ENCODE measurements at places on chromosomes 11 and 22.
A peak's percentile ranks its signal among the peaks of the same experiment; 100 is the strongest.

- no peak for DNase-seq
Measured at GRCh38 chr11:68973219-68973618, 7.6 kb downstream of the MRGPRD start.

DNA sequence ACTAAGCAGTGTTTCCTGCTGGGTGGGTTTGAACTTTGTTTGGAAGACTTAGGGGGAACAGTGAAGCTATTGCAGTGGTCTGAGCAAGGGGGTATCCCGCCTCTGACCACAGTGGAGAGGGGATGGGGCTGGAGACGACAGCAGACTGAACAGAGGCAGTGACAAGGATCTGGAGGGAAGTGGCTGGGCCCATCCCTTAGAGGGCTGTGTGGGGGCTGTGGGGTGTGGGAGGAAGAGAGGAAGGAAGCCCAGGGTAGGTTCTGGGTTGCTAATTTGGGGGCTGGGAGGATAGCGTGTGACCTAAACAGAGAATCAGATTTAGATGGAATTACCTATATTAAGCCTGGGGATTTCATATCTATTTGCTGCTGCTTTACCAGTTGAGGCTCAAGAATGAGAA lies 70.7 kb downstream of the BMAL1 start:
- DNase-seq = no peak

DNA sequence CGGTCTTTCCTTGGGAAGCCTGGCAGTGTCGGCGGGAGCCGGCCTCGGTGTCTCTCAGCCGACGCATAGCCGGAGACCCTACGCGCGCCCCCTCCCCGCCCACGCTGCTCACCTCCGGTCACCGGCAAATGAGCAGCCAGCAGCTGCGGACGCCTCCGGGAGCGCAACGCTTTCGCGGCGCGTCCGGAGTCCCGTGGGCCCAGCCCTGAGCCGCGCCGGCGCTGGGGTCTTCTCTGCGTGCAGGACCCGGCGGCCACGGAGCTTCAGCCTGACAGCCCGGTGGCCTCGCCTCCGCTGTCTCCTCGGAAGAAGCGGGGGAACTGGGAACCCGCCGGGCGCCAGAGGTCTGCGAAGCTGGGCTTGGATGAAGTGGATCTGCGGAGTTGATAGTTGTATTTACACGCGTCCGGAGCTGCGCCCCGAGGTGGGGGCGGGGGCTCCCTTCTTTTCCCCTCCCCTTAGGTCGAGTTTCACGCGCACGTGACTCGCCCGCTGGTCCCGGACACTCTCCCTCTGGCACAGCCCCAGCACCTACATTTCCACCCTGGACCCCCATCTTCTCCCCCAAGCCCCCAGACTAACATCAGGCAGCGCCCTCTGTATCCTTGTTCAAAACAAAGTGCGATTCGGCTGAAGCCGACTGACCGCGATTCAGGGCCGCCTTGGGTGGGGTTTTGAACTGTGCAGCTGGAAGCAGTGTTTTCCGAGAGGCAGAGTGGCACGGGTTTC lies at the start of gene SLC43A1:
SLC43A1 (minus strand) TSS at position 371 of the 729 bp plus-strand sequence. CDS start 1,591 bp downstream, outside the sequence.
- DNase-seq = no peak

- no peak for DNase-seq
Measured at GRCh38 chr11:71996946-71997345, 1.8 kb upstream of the IL18BP start.

DNA sequence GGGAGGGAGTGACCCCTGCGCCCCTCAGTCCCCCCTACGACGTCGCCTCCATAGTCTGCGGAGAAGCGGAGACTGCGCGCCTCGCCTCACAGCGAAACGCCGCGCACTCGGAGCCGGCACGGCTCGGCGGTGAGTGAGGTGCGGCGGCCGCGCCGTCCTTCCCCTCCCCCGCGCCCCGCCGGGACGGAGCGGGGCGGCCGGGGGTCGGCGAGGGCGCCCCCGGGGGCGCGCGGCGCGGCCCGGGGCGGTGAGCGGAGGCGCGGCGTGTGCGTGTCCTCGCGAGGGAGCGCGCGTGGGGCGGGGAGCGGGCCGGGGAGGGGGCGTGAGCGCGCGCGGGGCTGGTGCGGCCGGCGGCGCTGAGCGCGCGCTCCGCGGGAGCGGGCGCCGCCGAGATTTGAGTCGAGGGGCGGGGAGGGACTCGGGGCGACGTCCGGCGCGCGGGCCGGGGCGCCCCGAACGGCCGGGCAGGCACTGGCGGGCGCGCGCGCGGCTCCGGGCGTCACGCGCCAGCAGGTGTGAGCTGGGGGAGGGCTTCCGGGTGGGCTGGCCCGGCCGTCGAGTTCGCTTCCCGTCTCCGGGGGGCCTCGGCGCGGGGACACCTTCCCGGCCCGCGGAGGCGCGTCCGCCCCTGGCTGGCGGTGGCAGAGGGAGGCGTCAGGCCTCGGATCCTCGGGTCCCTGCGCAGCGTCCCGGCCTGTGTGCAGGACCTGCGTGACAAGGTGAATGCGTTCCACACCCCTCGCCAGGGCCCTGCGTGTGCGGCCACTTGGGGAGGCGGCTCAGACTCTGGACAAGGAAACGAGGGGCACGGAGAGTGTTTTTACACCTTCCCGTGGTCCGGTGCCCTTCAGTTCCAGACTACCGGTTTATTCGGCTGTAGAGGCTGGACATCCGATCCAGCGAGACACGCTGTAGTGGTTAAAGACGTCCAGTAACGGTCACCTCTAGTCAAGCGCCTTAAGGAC lies 50.4 kb downstream of the FAM83F start:
- no peak for DNase-seq

DNA sequence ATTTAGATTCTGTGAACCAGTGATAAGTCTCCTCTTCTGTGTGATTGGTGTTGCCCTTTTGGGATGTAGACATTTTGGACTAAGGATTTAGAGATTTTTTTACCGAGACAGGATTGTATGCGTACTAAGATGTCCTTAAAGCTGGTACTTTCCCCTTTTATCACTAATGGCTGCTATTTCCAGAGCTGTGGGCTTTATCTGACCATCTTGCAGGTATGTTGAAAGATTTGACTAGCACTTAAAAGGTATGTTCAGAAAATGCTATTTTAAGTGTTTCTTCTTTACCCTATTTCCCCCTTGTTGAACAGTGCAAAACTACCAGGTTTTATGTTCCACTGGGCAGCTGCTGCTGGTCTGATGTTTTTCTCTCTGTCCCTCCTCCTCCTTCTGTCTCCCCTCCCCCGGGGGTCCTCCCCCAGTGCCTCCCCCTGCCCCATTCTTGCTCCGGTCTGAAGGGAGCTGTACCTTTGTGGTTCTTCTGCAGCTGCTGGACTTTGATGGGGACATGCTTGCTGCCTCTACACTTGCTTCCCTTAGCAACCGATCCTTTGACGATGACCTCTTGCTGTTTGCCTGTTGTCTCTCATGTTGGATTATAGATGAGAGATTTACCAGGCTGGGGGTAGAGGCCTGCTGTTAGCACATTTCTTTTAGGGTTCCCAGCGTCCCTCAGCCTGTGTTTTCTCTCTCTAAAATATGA lies 59.6 kb downstream of the ZNRF3 start:
- no peak for DNase-seq

GRCh38 chr22:35399114-35399677 lies 744 bp upstream of the MCM5 start:
- no peak for DNase-seq

DNA sequence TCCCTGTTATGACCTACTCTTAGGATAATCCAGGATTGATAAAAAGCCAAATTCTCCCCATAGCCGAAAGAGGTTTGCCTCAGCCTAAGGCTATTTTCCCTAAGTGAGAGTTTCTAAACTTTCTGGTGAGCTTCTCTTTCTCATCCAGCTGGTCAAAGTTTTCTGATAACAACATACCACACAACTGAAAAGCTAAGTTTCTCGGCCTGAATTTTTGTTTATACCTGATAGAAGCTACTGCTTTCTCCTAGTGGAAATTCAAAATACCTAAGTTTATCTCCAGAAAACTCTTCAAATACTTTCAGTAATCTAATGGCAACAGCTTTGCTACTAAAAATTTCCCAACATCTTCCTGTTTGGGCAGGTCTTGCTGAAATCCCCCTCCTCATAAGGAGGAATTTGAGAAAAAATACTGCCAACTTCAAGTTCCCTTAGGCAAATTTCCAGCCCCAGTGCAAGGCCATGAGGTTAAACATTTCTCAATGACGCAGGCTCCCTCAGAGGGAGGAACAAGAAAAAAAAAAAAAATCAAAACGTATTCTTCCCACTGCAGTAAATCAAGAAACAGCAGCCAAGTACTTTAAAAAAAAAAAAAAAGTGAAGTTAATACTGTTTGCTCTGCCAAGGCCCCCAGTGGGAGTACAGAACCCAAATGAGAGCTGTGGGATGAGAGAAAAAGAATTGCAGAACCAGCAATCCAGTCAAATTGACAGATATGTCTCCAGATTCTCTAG lies 127.0 kb downstream of the MRTFA start:
- peak; percentile 88 for DNase-seq

DNA sequence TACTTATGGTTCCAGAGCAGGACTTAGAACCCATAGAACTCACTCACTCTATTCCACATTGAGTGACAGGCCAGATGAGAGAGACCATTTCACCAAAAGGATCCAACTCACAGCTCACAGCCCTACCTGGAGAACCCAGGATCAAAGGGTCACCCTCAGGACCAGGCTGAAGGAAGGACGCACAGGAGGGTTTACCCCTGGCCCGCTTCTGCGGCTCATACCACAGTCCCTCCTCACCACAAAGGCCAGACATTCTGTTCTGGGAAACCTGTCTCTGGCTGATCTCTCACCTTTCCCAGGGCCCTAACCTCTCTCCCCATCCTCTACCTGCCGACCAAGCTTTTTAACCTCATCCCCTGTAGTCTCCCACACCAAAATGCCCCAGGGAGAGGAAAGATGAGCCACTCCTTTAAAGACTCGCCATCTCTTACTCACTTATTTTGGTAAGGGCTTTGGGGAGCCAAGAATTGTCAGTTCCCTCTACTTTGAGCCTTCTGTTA lies 4.7 kb downstream of the FOSL1 start:
- DNase-seq = no peak

- no peak for DNase-seq
Measured at GRCh38 chr11:45736424-45736823, 68.5 kb upstream of the SLC35C1 start.

DNA sequence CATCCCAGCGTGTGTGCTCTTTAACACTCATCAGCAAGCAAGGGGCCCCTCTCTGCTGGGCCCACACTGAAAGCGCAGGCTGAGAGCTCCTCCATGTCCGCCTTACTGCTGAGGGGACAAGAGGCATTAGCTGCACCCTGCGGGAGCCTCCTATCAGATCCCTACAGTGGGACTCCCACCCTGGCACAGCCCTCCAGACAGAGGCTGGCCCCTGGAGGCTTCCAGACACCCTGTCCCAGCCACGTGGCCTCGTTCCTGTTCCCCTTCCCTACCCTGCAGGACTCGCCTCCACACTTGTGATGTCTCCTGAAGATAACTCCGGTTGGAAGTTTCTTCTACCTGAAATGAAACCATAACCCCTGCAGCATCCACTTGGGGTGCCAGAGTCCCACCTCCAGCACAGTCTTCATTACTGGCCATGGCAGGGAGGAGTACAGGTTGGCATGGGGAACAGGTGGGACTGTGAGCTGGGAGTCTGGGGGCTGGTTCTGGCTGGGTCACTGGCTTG lies 5.0 kb upstream of the SH3BP1 start:
- DNase-seq = no peak

GRCh38 chr22:22928666-22929380 lies 41.2 kb downstream of the IGLL5 start:
- DNase-seq = peak; percentile 16

DNA sequence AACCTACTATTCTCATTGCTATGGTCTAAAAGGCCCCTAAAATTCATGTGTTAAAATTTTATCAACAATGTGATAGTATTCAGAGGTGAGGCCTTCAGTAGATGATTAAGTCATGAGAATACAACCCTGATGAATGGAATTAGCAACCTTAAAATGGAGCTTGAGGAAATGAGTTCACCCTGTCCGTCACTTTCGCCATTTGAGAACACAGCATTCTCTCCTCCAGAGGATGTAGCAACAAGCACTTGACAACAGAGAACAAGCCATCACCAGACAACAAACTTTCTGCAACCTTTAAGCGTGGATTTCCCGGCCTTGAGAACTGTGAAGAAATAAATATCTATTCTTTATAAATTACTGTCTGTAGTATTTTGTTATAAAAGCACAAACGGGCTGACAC lies 197.0 kb downstream of the SBF2 start:
- DNase-seq = no peak

- peak; percentile 88 for DNase-seq
Measured at GRCh38 chr11:36455658-36456111, 54.4 kb downstream of the TRAF6 start.

- DNase-seq = no peak
Measured at GRCh38 chr11:8593935-8594909, at the start of gene STK33. Gene STK33 (minus strand): TSS chr11:8594228. CDS start chr11:8474905, 119,323 bp downstream.

- DNase-seq = no peak
Measured at GRCh38 chr11:44971185-44971584, 20.5 kb upstream of the TP53I11 start.

DNA sequence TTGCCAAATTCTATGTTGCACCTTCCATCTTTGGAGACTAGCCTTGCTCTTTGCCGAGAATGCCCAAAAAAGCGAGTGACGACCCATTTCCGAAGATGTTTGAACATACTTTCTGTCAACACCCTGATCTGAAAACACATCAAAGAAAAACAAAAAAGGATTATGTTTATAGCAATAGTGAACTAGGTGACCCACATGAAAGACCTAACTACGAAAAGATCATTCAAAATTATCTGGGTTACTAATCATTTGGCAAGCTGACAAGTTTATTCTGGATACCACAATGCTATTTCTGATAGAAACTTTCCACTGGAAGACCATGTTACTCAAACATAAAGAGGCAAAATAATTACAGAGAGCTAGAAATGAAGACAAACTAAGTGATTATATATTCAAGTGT lies 27.0 kb downstream of the KCNJ1 start:
- DNase-seq = no peak

DNA sequence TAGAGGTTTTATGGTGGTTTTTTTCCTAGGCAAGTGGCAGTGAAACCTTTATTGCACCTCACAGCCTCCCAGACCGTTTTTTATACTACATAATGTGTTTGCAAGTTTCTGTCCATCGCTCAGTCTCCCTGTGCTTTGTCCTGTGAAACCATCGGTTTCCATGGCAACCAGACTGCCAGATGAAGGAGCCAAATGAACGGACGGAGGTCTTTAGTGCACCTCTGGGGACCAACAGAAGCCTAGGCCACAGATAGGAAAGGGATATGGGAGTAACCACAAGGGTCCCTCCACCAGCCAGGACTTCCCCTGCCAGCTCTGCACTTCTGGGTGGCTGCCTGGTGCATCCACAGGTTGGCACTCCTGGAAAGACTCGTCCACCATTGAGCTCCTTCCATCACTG lies 165.0 kb downstream of the CHST1 start:
- no peak for DNase-seq

- no peak for DNase-seq
Measured at GRCh38 chr11:111555255-111555654, 14.7 kb downstream of the LAYN start.

GRCh38 chr22:31346733-31347250 lies 646 bp upstream of the PATZ1 start:
- no peak for DNase-seq

GRCh38 chr11:86167499-86168164 lies 76.9 kb upstream of the EED start:
- no peak for DNase-seq

GRCh38 chr11:100719362-100719761 lies 32.3 kb downstream of the ARHGAP42 start:
- no peak for DNase-seq

GRCh38 chr11:64400102-64400501 lies 41.1 kb downstream of the RPS6KA4 start:
- DNase-seq = no peak

All from fibroblast of skin of left biceps (primary cell).